ENCODE measurements at places on chromosomes 4 and X. TPM values are rescaled to one million over a fixed set of nuclear protein-coding genes. Genes with fewer than 3 reads are reported as not detected.
A peak's percentile ranks its signal among the peaks of the same experiment; 100 is the strongest.

GRCh38 chr4:138452826-138453225 is 210.7 kb upstream of the SLC7A11 start:
- no peak for DNase-seq

DNA sequence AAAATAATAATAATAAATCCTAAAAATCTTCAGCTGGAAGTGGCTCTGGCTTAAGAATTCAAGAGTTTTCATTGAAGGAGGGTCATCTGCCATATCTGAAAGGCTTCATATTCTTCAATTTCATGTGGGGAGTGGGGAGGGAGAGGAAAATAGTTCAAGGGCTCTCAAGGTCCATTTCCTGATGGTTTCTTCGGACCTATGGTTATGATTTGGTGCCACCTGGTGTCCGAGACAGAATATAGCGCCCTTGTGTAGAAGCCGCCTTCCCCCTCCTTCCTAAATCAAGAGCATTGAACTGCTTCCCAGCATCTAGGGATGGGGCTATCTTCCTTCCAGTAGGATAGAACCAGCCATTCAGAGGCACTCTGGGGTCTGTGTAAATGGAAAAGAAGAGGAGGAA is 34.3 kb downstream of the NLGN3 start:
- peak; percentile 81 for DNase-seq

DNA sequence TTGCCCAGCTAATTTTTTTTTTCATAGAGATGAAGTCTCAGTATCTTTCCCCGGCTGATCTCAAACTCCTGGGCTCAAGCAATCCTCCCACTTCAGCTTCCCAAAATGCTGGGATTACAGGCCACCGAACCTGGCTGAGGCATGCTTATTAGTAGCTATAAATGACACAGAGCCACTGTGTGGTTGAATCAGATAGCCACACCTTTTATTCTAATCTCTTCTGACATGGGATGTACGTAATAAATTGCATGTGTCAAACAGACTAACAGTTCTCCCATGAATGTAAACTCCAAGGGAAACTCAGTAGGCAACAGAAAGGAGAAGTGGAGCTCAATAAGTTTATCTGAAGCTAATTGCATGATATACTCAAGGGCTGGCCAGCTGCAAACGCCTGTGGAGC is 139.8 kb upstream of the VCX3A start:
- DNase-seq: no peak

GRCh38 chr4:87032884-87033533 is 98.2 kb downstream of the AFF1 start:
- peak; percentile 89 for DNase-seq

STK32B gene
- total RNA-seq: 24.2 TPM

DNA sequence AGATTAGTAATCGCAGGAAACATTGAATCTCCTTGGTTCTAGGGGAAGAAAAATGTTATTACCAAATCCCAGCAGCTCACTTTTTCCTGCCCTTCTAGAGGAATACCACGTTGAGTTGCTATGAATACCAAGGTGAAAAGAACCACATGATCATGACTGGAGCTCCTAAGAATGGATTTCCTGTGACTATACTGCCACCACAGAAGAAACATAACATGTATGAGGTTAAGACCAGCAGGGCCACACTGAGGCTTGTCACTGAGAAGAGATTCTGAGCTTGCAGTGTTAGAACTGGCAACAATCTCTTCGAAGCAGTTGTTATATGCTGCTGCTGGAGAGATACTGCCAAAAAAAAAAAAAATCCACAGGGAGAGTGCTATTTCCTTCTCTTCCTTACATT is 1235.3 kb downstream of the FSTL5 start:
- DNase-seq: no peak

KDM6A gene
- total RNA-seq: 23.0 TPM

FAM47E gene
- total RNA-seq: 0.14 TPM

DNA sequence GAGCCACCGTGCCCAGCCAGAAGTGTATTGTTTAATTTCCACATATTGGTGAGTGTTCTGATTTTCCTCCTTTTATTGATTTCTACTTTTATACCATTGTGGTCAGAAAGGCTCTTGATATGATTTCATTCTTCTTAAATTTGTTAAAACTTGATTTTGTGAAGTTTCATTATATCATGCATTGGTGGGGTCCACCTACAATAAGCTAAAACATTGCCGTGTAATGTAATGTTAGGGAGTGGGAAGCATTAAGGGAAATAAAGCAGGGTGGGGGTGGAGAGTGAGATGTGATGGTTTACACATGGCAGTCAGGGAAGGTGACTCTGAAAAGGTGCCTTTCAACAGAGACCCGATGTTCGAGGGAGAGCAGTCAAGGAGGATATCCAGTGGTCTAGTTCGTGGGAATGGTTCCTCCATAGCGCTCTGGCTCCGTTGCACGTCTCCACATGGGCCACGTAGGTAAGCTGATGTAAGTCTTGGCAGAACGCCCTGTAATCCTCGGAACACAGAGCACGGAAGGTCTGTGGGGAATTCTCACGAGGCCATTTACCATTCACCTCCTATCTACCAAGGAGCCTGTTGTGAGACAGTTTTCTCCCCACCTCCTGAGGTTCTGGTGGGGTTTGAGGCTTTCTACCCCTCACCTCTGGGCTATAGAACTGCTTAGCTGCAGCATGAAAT is 7.7 kb upstream of the WDR13 start:
- peak; percentile 67 for DNase-seq

- DNase-seq: no peak
Observed at GRCh38 chr4:122643257-122643656, 22.4 kb upstream of the IL21 start.

GRCh38 chr4:111466811-111467604 is 678.2 kb upstream of the FAM241A start:
- DNase-seq: no peak

GPR173 gene
- 1.7 TPM for total RNA-seq

DNA sequence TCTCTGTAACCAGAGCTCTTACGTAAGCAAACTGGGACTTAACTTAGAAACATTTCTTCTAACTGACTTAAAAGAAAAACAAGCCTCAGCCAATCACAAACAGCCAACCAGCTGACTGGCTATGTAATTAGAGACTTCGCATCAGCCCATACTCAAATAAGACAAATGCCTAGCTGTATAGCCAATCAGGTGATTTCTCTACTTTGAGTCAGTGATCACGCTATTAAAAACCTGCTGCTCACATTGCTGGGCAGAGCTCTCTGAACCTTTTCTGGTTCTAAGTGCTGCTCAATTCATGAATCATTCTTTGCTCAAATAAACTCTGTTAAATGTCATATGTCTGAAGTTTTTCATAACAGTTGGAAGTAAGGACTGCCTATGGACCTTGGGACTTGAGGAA is 9.9 kb upstream of the SMIM10L2A start:
- DNase-seq: no peak

AFF2 gene
- total RNA-seq: not detected

GRCh38 chrX:31497086-31497485 is 425.2 kb upstream of the FTHL17 start:
- peak; percentile 29 for DNase-seq

DNA sequence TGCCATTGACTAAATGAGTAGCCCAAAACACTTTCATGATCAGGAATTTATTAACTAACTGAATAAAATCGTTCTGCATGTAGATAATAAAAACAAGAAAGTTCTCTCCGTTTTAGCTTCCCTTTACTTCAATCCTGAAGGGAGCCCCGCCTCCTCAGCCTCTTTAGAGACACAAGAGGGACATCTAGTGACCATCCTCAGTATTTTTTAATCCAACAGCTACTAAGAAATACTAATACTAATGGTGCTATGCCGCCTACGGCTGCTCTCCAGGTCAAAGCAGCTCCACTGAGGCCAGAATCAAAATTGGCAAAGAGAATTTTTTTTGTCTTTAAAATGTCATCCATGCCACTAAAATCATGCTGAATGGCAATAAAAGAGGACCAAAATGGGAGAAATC is 3.2 kb upstream of the PCDH19 start:
- DNase-seq: peak; percentile 75

SEC31A gene
- 246 TPM for total RNA-seq

ODAM gene
- total RNA-seq: not detected

GRCh38 chr4:176444741-176445140 is 125.0 kb downstream of the SPCS3 start:
- DNase-seq: no peak

- no peak for DNase-seq
Observed at GRCh38 chr4:140448162-140448561, 20.7 kb upstream of the CLGN start.

DNA sequence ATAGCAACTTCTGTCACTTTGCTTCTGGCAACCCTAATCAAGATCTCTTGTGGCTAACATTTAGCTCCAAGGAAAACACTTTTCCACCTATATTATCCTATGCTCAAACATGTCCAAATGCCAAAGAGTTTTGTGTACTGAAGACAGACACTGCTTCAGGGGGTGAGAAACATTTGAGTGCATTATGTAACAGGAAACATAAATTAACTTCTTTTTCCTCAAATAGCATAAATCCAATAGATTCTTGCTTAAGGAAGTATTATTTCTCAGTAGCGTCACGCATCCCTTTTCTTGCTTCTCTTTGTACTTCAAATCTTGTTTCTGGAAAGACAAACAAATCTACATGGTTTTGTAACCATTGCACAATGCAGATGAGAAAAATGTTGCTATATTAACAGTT is 839.1 kb downstream of the GLUD2 start:
- DNase-seq: no peak

All from dermis blood vessel endothelial cell (primary cell).